ENCODE measurements at places on chromosomes 5 and 9.

DNA sequence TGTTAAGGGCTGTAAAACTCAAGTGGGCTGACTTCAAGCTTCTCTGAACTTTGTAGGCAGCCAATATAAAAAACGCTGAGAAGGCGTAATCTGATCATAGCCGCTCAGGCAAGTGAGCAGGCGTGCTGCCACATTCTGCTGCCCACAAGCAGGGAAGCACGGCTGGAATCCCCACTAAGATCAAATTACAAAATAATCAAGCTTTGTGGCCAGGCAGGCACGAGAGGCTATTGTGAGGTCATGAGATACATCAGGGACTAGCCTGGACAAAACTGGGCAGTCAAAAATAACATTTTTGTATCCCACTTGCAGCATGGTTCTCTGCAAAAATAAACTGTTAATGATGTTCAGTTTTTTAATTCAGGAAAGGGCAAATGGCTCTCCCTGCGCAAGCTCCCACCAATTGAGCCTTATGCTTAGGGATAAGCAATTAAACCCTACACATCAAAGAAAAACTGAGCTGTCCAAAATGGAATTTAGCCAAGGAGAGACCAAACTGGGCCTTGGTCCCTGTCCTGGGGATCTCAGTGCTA lies 64.0 kb downstream of the POU5F2 start:
- DNase-seq: peak; percentile 91

- no peak for DNase-seq
These were observed 12.8 kb downstream of the CCDC127 start for GRCh38 chr5:204966-205670.

DNA sequence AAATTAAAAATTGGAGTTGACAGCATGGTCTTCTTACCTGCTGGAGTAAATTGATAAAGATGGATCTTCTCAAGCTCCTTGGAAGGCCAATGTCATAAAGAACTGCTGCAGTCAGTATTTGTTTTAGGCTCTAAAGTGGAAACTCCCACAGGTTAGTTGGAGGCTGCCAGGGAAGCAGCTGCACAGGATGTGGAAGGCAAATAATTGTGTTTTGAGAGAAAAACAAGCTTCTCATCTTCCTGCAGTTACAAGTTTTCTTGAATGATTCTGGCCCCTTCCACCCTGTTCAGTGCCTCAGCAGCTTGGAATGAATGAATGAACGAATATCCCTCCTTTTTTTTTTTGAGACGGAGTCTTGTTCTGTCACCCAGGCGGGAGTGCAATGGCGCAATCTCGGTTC lies 13.9 kb downstream of the MROH2B start:
- no peak for DNase-seq

- DNase-seq: no peak
These were observed 532.9 kb upstream of the NUDT12 start for GRCh38 chr5:104095527-104095926.

DNA sequence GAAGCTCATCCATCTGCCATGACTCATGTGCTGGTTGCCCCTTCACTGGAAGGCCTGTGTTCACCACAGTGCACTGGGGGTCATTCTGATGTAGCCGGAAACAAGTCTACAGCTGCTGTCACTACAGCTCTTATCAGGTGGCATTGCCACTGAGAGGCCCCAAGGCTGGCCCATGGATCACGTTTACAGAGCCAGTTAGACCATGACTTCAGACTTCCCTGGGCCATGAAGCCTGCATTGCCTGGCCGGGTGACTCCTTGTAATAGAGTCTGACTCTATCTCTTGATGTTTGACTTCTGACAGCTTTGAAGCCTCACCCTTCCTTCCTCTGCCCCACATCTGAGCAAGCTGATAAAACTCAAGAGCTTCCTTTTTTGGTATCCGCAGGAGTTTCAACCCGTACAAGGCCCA lies 473.5 kb upstream of the DAP start:
- no peak for DNase-seq

DNA sequence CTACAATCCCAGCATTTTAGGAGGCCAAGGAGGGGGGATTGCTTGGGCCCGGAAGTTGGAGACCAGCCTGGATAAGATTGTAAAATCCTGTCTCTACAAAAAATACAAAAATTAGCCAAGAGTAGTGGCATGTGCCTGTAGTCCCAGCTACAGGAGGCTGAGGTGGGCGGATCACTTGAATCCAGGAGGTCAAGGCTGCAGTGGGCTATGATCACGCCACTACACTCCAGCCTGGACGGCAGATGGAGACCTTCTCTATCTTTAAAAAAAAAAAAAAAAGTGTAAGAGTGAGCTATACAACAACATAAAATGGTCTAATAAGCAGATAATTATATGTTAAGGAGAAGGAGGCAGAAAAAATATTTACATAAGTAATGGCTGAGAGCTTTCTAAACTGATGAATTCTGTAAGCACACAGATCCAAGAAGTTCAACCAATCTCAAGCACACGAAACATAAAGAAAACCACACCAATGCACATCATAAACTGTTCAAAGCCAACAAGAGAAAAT lies 23.0 kb downstream of the CDC14B start:
- DNase-seq: no peak

DNA sequence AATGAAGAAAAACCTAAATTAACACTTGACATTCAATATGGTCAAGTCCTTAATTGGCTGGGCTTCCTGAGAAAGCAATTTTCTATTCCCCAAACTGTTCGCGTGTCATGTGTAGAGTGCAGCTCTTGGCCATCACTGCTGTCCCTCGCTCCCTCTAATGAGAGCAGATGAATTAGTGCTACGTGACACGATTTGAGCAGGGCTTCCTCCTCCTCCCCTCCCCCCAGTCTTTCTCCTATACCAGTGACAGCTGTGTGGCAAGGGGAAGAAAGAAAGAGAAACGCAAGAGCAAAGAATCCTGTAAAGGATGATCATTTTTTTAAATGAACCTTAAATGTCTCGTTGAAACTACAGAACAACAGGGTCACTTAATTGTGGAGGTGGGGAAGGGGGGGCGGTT lies 159.6 kb downstream of the BNC2 start:
- DNase-seq: no peak

DNA sequence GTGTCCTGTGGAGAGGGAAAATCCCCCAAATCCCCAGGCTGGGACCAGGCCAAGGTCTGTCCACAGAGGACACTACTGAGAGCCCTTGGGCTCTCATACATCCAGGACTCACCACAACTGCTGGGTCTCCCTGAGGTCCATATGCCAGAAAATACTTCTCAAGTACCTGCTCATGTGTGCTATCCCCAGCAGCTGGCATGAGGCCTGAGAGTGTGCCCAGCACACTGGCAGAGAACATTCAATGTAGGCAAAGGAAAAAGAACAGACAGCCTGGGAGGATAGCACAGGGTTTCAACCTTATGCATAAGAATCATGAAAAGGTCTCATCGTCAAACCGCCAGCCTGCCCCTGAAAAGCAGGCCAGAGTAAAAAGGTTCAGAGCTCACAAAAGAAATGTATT lies 154.1 kb upstream of the TAS2R1 start:
- no peak for DNase-seq

- DNase-seq: peak; percentile 72
These were observed 57.7 kb downstream of the PDE6A start for GRCh38 chr5:149886692-149887470.

DNA sequence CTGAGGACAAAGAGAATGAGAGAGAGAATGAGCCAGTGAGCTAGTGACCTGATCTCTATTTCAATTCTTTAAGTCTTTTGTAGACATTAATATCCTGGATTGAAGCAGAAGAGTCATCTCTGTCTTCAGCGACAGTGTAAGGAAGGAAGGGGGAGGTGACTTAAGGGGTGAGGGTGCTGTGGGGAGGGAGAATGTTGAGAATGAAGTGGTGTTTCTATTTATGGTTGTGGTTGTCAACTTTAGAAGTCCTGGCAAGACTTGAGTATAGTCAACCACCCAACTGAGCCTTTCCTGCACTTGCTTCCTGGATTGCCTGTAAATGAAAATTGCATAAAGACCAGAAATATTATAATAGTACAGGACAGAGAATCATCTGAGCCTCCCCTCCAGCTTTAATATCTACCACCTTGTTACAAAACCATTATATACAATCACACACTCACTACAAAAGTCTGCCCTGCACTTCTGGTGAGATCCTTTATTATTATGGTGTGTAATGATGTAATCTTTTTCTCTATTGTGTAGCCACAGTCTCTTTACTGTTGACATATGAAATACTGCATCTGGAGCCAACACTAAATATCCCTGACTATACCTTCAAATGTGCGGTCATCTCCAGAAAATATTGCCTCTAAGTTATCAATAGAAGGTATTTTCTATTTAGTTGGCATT lies 91.7 kb downstream of the NTRK2 start:
- peak; percentile 80 for DNase-seq

DNA sequence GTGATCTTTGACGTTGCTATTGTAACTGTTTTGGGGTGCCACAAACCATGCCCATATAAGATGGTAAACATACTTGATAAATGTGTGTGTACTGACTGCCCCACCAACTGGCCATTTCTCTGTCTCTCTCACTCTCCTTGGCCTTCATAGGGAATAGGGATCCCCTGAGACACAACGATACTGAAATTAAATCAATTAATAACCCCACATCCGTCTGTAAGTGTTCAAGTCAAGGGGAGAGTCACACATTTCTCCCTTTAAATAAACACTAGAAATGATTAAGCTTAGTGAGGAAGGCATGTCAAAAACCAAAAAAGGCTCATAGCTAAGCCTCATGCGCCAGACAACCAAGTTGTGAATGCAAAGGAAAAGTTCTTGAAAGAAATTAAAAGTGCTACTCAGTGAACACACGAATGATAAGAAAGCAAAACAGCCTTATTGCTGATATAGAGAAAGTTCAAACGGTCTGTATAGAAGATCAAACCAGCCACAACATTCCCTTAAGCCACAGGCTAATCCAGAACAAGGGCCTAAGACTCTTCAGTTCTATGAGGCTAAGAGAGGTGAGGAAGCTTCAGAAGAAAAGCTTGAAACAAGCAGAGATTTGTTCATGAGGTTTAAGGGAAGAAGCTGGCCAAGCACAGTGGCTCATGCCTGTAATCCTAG lies 111.1 kb downstream of the UGCG start:
- DNase-seq: no peak

DNA sequence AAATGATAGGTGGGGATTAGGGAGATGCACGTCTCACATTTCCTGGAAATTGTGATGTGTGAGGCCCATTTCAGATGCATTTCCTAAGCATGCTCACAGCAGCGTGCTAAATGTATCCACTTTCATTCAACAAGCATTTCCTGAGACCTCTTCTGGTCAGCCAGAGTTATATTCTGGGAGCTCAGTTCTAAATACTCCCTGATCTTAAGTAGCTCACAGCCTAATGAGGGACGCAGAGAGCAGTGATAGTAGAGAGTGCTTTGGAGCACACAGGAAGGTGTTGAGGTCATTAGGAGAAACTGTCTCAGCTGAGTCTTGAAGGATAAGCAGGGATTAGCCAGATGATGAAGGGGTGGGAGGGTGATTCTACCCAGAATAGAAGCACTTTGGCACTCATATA lies 46.2 kb upstream of the FSD1L start:
- peak; percentile 22 for DNase-seq

GRCh38 chr9:112860451-112860850 lies 30.2 kb downstream of the SLC46A2 start:
- no peak for DNase-seq

DNA sequence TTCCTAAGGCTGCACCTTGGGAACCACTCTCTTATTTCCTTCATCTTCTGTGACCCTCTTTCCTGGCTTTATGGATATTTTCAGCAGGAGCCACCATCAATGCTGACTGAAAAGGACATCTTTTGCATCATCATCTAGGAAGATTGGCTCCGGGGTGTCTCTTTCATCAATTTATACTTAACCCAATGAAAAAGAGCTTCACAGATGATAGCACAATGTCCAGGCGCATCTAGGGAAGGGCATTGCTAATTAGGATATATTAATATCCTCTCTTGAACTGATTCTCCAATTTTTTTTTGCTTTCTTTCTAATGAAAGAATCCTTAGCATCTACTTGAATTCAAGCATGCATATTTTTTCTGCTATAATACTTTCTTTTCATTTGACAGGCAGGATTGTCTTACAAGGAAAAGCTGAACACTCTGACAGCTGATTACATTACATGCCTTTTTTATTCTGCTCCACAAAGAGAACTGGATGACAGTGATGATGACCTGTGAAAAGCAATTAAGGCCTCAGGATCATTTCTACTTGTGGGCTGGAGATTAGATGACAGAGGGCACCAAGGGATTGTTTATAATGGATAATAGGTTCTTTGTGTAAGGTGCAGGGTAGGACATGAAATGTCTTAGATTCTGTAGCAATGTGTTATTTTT lies 60.2 kb downstream of the PCSK1 start:
- no peak for DNase-seq

- DNase-seq: no peak
These were observed 871.7 kb upstream of the TYRP1 start for GRCh38 chr9:11821306-11821975.

DNA sequence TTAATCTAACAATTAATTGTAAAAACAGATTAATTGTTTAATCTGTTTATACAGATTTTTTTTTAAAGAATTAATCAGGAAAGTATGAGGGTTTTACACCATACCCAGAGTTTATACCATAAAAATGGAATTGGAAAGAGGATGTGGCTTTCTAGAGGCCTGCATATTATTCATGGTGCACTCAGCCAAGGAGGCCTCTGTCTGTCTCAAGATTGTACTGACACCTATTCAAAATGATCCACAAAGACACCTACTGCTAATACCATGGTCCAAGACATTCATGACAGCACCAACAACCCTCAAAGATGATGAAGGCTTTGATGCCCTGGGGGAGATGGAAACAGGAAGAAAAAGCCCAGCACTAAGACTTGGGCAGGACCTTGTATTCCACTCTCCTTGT lies 58.1 kb upstream of the MAST4 start:
- no peak for DNase-seq

DNA sequence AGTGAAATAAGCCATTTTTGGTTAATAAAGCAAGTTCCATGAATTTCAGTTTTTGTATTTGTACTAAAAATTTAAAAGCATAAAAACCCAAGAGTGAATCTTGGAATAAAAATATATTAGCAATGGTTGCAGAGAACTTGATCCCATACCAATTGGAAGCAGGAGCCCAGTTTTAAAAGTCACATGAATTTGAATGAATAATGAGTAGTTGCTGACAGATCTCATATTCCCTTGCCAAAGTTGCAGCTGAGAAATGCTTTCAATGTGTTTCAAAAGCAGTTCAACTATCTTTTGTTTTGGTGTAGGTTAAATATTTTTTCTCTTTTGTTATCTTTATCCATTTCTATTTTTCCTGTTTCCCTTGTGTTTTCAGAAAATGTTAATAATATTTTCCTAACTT lies 818.6 kb downstream of the CDH18 start:
- no peak for DNase-seq

Measured in fibroblast of skin of scalp (primary cell).